ENCODE measurements at places on chromosomes 13 and 19.
A peak's percentile ranks its signal among the peaks of the same experiment; 100 is the strongest.

GRCh38 chr13:109465148-109465547 is 321.2 kb downstream of the IRS2 start:
- DNase-seq: no peak

DNA sequence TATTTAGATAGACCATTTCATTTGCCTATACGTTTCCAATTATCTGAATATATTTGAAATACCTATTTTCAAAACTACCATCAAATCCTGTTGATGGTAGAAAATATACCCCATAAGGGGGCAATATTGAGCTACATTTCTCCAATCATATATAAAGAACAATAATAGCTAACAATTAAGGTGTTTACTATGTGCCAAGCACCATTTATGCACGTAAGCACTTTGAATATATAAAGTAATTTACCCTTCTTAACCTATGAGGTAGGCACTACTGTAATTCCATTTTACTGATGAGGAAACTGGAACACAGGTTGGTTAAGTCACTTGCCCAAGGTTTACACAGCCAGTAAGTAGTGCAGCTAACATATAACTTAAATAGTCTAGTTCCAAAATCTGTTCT is 79.2 kb downstream of the UBL3 start:
- DNase-seq: no peak

- DNase-seq: no peak
Observed at GRCh38 chr13:106595625-106596024, 27.7 kb upstream of the ARGLU1 start.

DNA sequence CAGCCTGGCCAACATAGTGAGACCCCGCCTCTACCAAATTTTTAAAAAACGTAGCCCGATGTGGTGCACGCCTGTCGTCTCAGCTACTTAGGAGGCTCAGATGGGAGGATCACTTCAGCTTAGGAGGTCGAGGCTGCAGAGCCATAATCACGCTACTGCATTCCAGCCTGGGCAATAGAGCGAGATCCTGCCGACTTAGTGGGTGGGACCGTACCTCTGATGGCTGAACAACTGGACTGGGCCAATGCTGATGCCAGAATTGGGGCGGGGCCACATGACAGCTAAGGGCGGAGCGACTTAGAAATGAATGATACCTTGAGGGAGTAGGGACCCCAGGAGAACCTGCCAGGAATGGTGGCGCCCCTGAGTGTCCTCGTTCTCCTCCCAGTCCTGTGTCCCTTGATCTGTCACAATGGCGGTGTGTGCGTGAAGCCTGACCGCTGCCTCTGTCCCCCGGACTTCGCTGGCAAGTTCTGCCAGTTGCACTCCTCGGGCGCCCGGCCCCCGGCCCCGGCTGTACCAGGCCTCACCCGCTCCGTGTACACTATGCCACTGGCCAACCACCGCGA is 3.6 kb downstream of the LTBP4 start:
- no peak for DNase-seq

DNA sequence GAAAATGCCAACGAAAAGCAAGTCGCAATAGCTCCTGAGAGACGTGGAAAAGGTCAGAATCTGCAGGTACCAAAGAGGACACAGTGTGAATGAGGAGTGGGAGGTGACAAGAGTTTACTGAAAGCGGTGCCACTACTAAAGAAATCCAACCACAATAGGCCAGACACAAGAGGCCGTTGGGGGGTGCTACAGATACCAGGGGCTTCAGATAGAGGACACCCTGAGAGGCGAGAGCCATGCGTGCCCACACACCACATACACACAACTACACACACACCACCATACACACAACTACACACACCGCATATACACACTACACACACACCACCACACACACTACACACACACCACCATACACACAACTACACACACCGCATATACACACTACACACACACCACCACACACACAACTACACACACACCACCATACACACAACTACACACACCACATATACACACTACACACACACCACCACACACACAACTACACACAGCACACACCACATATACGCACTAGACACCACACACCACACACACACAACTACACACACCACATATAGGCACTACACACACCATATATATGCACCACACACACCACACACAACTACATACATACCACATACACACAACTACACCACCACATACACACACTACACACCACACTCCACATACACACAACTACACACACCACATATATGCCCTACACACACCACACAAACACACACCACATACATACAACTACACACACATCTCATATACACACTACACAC is 28.5 kb downstream of the CRYL1 start:
- no peak for DNase-seq

DNA sequence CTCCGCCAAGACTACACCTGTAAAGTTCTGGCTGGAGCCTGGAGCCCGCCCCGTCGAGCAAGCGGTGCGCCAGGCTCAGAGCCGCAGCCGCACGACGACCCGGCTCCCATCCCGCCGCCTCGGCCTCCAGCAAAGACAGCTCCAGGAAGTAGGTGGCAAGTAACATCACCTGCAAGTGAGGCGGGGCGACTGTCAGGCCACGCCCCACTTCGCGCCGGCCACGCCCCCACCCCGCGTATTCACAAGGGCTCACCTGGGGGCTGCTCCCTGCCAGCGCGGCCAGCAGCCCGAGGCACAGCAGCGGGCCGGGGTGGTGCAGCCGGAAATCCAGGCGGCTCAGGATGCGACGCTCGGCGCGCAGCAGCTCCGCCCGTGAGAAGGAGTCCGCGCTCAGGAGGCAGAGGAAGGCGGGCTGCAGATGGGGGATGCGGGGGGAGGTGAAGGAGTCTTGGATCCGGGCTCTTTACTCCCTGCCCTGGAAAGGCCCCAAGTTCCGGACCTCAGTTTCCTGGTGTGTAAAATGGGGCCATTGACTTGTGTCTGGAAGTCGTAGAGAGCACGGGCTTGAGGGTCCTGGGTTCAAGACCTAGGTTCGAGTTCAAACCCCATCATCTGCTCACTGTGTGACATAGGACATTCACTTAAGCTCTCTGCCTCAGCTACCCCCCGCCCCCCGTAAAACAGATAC is 3.2 kb downstream of the CCNP start:
- peak; percentile 20 for DNase-seq

DNA sequence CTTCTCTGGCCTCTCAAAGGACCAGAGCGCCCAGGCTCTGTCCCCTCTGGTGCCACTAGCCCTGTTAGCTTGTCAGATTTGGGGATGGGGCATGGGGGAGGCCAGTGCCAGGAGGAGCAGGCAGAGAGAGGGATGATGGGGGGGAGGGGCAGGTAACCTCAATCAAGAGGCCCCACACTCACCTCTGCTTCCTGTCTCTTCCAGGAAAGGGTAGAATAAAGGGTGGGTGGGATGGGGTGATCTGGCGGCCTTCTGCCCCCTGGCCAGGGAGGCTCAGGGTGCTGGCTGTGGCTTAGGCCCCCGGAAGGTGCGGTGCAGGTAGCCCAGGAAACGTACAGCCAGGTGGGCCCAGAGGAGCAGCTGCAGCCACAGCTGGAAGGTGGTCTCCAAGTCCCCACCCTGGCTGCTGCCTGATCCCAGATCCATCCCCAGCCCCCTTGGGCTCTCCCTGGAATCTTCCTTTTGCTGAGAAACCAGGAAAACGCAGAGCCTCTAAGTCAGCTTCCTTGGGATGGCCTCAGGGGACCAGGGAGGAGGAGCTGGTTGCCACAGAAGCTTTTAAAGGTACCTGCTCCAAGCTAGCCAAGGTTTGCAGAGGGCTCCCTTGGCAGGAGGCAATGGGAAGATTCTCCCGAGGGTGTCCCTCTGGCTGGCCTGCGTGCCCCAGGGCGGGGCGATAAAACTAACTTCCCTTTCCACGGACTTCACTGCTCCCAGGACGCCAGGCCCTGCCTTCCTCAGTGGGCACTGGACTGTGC is 5.3 kb downstream of the PRKACA start:
- DNase-seq: no peak

- DNase-seq: no peak
Observed at GRCh38 chr19:1239420-1239795, 1.6 kb upstream of the CBARP start.

DNA sequence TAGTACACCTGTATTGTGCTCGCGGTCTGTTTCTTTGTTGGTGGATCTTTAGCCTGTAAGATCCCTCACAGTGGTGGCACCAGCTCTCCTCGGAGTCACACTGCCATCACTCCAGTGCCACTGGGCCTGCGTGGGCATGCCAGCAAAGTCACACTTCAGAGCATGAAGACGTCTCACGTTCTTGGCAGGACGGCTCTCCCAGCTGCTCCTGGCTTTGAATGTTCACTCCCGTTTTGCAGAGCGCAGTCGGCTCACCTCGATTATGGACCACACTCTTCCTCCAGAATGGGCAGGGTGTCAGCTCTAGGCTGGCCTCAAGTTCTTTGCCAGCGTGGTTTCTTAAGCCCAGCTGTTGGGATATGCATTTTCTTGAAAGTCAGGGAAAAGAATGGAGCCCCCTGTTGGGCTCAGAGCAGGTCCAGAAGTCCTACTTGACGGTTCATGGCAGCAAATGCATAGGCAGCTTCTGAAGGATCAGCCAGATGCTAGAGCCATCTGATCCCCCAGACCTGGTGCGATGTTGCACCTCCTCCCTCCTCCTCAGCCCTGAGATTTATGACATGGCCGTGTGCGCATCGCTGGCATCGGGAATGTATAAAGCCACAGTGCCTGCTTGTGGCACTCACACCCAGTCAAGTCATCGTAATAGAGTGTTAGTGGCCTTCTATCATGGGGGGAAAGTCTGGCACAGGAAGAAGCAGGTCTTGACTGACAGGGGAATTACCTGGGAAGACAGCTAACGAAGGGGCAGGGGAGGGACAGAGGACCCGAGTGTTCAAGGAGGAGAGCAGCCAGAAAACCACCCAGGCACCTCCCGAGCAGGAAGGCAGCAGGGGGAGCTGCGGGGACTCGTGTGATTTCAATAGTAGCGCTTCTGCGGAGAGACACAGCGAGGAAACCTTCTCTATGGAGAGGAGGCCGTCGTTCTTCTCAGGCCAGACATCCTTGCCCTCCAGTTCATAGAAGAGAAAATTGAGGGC is 40.2 kb upstream of the NPAS1 start:
- DNase-seq: no peak

DNA sequence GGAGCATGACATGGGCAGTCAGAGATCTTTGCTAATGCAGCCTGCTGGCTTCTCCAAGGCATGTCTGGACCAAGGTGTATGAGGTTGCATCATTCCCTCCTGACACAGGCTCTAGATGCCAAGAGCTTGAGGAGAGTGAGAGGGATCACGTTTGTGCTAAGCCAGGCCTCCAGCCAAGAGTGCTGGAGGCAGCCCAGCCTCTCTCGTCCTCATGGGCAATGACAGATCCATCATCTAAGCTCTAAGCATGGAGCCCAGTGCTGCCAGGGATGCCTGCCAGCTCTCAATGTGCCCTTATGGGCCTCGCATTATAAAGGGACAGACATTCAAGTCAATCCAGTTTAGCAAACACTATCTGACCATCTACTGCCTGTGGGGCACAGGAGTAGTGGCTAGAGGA is 136.3 kb upstream of the VSTM2B start:
- DNase-seq: no peak

DNA sequence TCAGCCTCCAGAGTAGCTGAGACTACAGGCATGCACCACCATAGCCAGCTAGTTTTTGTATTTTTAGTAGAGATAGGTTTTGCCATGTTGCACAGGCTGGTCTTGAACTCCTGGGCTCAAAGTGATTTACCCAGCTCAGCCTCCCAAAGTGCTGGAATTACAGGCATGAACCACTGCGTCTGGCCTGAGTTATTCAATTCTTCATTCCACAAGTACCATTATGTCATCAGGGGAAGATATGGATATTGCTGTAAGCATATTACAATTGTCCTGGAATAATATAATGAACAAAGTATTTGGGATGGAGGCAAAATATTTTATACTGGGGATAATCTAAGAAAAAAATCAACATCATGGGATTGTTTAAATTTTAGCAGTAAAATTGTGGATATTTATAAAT is 646.0 kb upstream of the SLITRK6 start:
- no peak for DNase-seq

- DNase-seq: no peak
Observed at GRCh38 chr19:35455616-35456201, 7.7 kb downstream of the FFAR2 start.

DNA sequence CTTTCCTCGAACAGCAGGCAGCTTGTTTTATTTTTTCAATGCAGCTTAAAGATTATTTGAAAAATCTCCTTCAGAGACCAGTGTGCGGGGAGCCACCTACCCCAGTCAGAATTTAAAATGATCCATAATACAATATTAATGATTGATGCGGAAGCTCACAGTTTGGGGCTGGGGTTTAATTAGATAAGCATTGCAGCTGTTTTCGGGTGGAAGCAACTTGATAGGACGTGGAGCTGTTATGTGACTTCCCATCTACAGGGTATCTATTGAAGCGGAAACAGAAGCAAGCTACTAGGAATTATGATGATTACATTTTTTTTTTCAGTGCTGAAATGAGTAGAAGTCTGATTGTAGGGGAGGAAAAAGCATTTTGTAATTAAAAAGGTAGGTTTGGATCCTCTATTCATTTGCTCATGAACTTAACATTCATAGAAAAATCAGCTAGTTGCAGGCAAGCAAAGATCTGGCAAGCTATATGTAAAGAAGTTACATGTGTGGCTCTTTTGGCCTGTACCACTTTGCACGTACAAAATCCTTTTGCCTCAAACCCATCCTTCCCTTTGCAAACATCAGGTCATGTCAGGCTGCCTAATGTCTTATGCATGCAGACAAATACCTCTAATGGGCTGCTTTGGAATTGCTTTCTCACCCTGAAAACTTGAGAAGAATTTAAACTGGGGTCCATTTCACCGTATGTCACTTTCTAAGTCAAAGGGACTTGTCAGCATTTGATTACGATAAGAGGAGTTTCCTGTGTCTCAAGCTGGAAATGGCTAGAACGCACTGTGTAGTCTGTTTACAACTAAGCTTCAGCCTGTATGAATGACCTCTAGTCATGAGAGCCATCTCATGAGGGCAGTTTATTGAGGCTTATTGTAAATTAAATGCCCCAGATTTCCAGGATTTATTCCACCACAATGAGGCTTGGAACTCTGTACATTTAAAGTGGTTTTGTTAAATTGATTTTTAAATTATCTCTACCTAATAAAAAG is 267.1 kb upstream of the TMTC4 start:
- DNase-seq: no peak

DNA sequence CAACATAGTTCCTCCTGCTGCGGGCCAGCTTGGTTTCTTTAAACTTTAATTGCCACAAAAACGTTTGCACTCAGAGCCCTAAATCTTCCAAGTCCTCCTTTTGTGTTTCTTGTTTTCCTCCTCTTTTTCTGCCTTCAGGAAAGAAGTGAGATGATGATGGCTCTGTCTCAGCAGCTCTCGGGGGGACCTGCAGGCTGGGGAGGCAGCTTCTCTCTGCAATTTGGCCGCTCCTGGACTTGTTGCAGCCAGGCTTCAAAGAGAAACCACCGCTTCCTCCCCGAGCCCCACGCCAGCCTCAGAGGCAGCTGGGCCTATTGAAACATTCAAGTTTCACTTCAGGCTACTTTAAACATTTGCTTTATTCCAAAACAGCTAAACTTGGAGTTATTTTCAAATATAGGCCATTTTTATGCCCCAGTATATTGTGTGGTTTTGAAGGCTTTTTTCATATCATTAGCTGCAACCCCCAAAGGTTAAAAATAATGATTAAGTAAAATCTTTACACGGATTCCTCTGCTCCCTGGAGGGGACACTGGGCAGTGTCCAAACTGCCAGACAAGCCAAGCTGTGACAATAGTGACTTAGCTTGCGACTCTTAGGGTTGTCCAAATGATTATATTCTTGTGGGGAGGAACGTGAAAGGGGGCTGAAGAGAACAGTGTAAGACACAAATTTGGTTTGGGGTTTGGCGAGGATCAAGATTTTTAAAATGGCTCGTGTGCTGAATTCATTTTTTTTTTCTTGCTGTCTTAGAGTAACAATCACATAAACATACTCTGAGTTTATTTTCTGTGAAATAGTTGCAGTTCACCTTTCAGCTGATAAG is 330.8 kb downstream of the DLEU7 start:
- peak; percentile 40 for DNase-seq

GRCh38 chr19:29750001-29750400 is 34.9 kb upstream of the C19orf12 start:
- no peak for DNase-seq
